Stimulated activated CD4-positive, alpha-beta T cell treated with anti-CD3 and anti-CD28 coated beads, Interleukin-4, amount 100 ng/mL, for 48 hours (primary cell): ENCODE measurements at places on chromosomes 16 and 17.

DNA sequence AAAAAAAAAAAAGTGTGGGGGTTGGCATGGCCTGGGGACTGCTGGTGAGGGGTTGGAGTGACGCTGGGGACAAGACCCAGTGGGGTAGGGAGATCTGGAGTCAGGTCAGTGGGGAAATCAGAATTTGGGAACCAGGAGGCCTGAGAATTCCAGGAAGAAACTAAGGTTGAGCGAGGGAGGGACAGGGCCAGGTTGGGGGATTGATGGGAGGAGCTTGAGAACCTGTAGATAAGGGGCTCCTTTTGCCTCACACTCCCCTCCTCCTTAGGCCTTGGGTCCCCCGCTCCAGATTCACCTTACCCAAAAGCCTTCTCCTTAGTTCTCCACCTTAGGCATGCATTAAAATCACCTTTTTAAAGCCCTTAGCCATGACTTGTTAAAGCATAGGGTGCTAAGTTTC is 8.3 kb upstream of the PYDC1 start:
- no peak for DNase-seq

GRCh38 chr17:77719806-77720205 is 238.7 kb upstream of the TNRC6C start:
- DNase-seq = no peak

DNA sequence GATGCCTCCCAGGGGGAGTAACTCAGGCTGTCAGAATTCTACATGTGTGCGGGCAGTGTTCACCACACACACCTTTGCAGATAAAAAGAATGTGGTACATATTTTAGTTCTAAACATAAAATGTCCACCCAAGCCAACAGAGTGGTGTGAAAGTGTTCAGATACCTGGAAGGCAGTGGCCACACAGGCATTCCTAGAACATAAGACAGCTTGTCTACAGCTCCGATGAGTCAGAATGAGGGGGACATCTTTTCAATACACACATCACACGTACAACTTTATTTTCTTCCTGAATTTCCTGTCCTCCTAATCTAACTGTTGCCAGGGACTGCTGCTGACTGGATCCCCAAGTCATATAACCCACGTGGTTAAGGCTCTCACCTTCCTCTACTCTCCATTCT is 142.3 kb downstream of the ZFHX3 start:
- DNase-seq = no peak

DNA sequence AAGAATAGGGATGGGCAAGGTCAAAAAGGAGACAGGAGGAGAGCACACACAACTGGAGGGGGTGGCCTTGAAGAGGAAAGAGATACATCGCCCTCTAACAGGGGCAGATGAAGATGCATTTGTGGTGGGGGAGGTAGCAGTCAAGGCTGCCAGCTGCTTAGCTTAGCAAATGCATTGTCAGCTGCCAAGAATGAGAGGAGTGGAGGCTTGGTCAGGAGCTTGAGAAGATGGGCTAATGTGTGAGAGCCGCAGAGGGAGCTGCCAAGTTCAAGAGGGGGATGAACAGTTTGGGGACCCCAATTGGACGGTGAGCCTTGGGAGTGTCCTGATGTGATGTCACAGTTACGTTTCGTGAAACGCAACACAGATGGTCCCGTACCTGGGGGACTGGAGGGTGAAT is 28.9 kb upstream of the GNA13 start:
- no peak for DNase-seq

DNA sequence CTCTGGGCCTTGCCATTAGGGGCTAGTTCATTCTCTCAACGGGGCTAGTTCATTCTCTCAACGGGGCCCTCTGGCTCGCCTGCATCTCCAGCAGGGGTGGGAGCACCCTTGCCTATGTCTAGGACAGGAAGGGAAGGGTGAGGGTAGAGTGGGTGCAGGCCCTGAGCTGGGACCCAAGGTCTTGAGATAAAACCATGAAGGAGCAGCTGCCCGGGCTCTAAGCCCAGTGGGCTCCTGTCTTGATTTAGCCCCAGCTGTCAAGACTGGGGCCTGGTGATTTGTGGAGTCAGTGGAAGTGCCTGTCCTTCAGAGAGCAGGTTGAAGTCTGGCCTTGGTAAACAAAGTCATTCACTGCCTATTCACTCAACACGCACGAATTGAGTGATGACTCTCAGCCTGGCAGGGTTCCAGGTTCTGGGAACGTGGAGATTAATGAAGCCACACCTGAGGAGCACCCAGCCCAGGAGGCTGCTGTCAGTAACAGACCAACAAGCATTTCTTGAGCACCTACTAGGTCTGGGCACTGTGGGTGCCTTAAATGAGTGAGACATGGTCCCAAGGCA is 35.4 kb downstream of the WNT3 start:
- DNase-seq = no peak

DNA sequence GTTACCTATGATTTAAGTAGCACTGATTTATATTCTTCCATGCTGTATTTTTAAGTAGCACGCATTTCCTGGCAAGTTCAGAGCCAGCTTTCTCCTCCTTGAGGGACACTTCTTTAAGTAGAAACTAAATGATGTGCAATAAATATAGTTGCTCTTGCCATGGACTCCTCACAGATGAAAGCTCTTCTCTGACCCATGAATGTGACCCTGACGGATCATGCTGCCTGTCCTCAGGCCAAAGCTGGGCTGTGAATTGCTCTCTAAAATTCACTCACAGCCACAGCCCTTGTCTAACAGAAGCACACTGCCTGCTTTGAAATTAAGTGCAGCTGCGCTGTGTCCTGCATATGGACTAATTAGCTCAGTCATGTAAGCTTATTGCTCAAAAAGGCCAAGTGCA is 438.8 kb downstream of the PMP22 start:
- no peak for DNase-seq

GRCh38 chr17:18888766-18889290 is 30.9 kb downstream of the PRPSAP2 start:
- no peak for DNase-seq

- DNase-seq = no peak
Measured at GRCh38 chr16:48834576-48834975, 224.6 kb upstream of the N4BP1 start.

GRCh38 chr17:41786227-41787020 is at the start of gene JUP:
Gene JUP (minus strand): TSS chr17:41786711. CDS start chr17:41771854, 14,857 bp downstream.
- DNase-seq = peak; percentile 93

GRCh38 chr17:10172241-10172741 is 26.1 kb downstream of the GAS7 start:
- DNase-seq = no peak

DNA sequence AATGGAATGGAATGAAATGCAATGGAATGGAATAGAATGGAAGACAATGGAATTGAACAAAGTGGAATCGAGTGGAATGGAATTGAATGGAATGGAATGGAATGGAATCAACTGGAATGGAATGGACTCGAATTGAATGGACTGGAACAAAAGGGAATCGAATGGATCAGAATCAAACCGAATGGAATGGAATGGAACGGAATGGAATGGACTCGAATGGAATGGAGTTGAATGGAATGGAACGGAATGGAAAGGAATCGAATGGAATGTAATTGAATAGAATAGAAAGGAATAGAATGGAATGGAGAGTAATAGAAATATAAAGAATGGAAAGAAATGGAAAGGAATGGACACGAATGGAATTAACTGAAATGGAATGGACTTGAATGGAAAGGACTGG is 475.2 kb upstream of the WSB1 start:
- DNase-seq = no peak

DNA sequence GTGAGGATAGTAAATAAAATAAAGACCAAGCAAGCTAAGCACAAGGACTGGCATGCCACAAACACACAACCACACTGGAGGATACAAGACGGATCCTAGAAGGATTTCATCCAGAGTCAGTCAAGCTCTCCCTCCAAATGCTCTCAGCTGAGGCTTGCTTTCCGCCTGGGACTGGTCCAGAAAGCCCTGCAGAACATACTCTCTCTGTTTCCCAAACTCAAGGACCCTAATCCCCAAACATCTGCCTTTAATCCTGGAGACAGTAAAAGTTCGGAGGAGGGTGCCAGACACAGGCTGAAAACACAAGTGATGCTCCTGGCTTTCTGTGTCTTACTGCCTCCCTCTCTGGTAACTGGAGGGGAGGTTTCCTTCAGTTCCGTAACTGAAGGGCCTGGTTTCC is 5.3 kb upstream of the HSD11B2 start:
- no peak for DNase-seq

- no peak for DNase-seq
Measured at GRCh38 chr17:72872396-72872795, 220.1 kb downstream of the SLC39A11 start.

DNA sequence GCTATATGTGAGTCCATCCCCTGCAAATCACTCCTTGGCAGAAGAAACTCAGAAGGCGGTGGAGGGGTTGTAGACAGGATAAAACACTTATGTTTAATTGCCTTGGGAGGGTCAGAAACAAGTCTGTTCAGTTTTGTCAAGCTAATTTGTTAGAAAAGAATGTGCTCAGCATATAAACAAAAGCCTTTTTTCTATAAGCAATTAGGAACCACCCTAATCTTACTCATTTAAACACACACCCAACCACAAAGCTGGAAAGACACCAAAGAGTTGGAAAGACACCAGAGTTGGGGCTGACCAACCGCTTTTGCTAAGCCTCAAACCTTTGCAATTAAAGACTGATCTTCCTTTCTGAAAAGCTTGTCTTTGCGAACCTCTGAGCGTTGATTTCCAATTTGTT is 439.2 kb upstream of the ERCC4 start:
- no peak for DNase-seq

GRCh38 chr17:9645851-9646545 is 681 bp downstream of the USP43 start:
- DNase-seq = no peak

DNA sequence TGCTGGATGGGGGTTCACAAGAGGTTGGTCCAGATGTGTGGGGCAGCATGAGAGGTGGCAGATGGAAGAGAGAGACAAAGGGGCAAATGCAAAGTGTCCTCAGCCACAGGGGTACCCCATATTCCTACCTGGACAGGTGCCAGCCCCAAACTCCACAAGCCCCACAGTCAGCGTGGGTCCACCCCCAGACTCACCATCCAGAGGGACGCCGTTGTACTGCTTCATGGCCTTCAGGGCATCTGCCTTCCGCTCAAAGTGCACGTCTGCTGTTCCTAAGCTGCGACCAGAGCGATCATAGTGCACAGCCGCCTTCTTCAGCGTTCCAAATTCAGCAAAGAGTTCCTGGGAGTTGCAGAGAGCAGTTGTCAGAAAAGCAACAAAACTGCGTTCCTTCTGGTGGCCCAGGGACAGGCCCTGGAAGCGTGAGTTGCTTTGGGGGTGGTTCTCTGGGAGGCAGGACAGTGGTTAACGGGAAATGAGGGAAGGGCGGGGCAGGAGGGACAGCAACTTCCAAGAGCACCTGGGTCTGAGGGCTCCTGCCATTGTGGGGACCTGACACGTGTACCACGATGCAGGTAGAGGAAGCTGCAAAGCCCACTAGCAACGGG is 2.3 kb downstream of the ALYREF start:
- DNase-seq = no peak

DNA sequence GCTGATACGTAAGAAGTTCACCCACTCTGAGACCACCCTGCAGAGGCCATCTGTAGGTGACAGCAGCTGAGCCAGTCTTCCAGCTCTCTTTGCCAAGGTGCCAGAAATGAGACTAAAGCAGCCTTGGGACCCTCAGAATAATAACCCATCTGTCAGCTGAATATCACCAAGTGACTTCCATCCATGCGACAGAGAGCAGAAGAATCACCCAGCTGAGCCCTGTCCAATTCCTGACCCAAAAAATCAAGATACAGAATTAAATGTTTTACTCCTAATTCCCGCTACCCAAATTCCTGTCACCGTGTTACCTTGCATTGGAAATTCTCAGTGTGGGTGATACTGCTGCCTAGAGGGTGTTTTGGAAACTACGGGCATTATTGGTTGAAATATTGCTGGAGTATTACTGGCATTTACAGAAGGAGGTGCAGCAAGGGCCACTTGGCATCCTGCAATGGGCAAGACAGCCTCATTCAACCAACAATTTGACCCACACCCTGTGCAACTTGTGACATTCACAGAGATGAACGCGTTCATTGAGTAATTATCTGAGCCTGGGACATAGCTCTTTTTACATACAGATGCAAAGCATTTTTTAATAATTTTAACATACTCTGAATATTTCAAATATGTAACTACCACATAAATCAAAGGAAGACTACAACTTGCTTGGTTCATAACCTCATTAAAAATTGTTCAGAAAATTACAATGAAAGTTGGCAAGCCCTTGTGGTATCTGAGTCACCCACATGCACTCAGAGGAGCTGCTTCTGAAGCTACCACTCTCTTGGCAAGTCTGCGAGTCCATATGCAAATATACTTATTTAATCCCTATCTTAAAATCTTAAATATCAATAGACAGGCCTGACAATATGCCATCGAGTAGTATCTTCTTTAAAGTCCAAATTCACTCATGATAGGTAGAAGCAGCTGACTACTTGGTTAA is 126.6 kb downstream of the C16orf95 start:
- DNase-seq = no peak

- DNase-seq = no peak
Measured at GRCh38 chr16:27364493-27365141, 37.4 kb upstream of the IL21R start.

DNA sequence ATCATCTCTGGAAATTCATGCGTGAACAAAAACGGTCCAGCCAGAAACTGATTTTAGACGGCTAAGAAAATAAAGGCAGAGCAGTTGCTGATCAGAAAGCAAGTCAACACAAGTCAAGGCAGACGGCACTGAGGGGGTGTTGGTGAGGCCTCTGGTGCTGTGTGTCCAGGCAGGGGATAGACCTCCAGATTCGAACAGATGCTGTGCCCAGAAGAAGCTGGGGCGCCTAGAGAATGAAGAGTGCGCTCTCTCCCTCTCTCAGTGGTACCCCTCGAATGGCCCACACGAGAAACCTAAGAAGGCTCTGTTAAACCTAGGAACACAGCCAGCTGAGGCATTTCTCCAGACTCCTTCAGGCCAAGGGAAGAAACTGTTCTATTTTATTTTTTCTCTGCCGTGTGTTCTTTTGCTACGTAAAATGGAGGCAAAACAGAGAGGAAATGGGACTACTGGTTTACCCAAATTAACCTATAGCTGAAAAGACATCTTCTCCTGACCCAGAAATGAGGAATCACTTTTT is 178.3 kb downstream of the PMP22 start:
- DNase-seq = no peak

GRCh38 chr17:22128723-22129122 is 436.4 kb downstream of the KCNJ18 start:
- DNase-seq = no peak

DNA sequence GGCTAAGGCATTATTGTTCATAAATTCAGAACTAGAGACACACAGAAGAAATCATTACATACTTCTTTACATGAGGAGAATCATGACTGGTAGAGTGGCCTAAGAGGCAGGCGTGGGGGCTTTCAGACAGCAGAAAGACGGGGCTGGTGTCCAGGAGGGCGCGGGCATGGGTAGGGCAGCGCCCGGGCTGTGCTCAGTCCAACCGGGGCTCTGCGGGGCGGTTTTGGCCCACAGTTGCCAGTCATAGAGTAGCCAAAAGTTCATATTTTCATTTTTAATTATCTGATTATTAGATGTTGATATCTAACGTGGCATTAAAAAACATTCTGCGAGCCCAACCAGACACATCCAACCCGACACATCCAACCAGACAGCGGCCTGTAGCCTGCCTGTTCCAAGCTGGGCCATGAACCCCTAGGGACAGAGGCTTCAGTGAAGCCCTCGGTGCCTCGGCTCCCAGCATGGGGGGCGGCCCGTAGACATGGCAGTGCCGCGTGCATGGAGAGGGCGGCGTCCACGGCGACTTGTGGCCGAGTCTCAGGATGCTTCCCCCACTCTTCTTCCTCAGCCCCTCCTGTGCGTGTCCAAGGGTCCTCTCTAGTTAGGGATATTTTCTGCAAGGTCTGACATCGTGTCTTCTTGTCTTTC is 162.4 kb upstream of the CHMP6 start:
- no peak for DNase-seq
